ENCODE measurements at places on chromosomes 3 and 15.

- no peak for DNase-seq
Observed at GRCh38 chr15:66065325-66065724, 188.2 kb downstream of the MEGF11 start.

- no peak for DNase-seq
Observed at GRCh38 chr3:84439476-84439875, 519.3 kb upstream of the CADM2 start.

DNA sequence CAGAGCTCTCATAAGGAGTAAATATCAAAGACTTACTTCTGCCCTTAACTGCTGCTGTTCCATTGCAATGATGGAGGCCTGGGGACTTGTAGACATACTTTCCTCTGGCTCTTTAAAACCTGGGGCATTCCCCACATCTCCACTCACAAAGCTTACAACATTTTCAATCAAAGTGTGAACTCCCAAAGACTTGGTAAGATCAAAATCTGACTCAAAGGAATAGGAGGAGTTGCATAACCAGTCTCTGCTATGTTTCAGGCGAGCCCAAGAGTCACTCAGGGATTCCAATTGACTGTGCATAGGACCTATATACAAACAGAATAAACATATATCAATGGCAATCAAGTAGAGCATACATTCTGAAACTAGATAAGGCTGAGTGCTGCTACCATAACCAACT lies 101.5 kb downstream of the FBXL22 start:
- DNase-seq = no peak

- no peak for DNase-seq
Observed at GRCh38 chr3:157859541-157859940, 246.7 kb downstream of the SHOX2 start.

DNA sequence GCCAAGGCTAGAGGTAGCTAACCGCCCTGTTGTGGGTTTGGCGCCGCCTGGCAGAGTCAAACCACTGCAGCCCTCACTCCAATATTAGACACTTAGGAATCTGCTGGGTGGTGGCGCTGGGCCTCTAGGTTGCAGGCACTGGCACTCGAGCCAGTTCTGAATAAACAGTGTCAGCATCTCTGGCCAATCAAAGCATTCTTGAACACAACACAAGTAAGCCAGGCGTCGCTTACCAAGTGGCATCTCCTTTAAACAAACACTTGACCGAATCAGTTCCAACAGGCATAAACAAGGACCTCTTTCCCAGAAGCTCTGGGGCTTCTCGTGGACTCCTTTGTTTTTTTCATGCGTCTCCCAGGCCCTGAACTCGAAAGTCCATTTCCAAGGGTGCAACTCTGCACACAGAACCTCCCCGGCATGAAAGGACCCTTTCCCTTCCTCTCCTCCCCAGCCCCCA lies 82.3 kb downstream of the LRIG1 start:
- no peak for DNase-seq

GRCh38 chr15:75760704-75761435 lies 48.2 kb upstream of the CSPG4 start:
- no peak for DNase-seq

DNA sequence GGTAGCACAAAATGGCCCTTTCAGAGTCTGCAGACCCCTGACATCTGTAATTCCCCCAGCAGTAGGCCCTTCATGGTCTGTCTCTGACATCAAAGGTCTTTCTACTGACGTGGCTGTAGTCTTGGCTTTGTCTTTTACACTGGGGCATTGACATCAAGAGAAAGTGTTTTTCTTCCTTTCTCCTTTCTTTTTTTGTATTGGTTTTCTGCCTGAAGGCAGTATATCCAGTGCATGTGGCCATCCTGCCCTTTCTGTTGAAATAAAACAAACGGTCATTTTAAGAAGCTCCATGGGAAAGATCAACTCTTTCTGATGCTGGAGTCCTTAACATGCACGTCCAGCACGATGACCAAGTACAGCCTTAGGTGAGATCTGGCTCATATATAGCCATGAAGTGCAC lies 106.8 kb upstream of the SAMMSON start:
- no peak for DNase-seq

DNA sequence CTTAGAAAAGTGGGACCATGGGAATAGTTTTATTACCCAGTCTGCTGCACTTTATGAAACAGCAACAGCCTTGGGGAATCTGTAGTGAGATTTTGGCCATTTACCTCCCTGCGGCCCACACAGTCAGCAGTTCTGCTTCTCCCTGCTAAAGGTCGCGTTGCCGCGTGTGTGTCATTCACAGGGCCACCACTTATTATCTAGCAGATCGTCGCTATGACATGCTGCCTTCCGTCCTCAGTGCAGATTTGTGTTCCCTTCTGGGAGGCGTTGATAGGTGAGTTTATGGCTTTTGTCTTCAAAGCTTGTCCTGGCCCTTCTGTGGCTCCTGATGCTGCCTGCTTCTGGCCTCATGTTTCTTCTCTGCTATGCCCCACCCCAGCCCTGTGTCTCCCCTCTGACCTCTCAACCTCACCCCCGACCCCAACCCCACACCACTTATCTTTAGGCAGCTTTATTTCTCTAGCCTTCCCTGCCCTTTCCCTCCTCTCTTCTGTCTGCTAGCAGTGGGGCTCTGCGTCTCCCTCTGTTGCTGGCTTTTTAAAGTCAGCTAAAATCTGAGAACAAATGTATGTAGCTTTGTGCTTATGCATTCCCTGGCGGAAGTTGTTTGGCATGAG lies 30.1 kb downstream of the DIS3L start:
- DNase-seq = no peak

Measured in GM04503 (cell line).